ENCODE measurements at places on chromosomes 1 and 21.

GRCh38 chr1:229295745-229296144, 24.8 kb downstream of the RAB4A start:
- DNase-seq: no peak

GRCh38 chr1:33151116-33151515, 30.7 kb downstream of the TRIM62 start:
- no peak for DNase-seq

- no peak for DNase-seq
These were observed 26.2 kb upstream of the CYYR1 start for GRCh38 chr21:26599261-26599660.

DNA sequence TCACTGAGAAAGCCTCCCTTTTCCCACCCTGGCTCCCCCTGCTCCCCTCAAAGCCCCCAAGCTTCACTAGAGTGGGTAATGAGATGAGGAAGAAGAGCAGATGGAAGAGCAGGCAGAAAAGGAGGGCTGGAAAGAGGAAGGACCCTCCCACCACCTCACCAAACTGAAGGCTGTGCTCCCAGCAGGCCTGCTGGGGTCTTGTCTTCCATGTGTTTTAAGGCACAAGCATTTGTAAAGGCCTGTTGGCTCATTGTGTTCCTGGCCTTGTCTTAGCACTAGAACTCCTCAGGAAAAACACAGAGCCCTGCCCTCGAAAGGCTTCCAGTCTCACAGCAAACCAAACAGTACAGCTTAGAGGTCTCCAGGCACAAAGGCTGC, 51.5 kb downstream of the TOMM20 start:
- no peak for DNase-seq

- no peak for DNase-seq
These were observed 18.0 kb downstream of the ADGRB2 start for GRCh38 chr1:31745946-31746670.

- DNase-seq: no peak
These were observed 19.5 kb downstream of the KIF17 start for GRCh38 chr1:20698195-20698910.

- no peak for DNase-seq
These were observed 680.3 kb downstream of the LRRIQ3 start for GRCh38 chr1:73517603-73518191.

- no peak for DNase-seq
These were observed 33.4 kb downstream of the HSD17B7 start for GRCh38 chr1:162823771-162824525.

DNA sequence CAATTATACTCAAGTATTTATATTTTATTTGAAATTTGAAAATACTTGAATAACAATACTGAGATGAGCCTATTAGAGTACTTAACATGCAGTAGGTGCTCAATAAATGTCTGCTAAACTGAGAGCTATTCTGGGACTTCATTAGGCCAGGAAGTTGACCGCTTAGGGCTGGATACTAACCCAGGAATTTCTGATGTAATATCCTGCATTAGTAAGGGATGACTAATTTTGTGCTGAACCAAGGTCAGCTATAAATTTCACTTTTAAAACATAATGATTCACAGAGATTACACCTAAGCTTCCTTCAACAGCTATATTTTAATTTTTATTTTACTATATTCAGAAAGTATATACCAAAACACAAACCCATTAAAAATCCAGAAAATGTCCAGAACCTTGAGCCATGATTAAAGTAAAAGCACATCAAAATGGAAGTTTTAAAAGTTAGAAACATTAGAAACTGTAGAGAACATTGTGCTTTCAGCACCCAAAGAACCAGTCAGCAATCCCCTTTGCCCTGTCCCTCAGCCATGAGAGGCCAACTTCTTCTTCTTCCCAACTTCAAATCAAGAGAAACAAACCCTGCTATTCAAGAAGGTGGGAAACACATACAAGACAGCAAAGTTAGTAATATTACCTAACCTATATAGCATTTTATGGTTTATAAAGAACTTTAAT, 35.4 kb downstream of the WNT2B start:
- DNase-seq: no peak

DNA sequence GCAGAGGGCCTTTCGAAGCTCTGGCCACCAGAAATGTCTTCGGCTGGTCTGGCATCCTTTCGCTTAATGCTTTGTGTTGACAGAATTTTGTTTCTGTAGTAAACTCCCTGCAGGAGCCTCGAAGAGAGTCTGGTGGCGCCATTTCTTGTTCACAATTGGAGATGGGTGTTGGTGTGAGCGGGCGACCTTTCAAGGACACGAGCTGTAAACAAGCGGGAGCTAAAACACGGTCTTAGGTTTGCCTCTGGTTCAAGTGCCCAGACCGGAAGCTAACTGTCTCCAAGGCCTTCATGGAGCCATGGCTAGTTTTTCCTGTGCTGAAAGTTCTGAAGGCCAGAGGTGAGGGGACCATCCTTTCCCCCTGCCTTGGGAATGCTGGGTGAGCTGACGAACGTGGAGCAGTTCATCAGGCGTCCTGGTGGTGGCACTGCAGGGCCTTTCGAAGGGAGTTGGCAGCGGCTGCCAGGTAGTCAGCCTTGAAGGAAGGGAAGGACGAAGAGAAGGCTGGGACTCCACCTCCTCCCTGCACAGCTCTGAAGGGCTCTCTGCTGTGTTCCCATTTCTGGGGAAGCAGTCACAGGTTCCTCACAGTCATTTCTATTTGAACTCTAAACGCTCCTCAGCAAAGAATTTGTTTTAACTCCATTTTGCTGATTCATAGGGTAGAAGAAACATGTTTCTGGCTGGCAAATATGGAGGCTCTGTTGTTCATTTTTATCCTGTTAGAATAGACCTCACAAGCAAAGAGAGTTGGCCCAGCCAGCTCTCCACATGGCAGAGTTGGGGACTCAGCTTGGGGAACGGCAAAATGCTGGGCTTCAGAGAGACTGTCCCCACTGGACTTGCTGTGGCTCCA, 35.2 kb downstream of the URB2 start:
- DNase-seq: no peak

GRCh38 chr1:108624069-108624468, 36.8 kb downstream of the HENMT1 start:
- DNase-seq: no peak

- no peak for DNase-seq
These were observed 3.9 kb downstream of the CLDN19 start for GRCh38 chr1:42736152-42736551.

DNA sequence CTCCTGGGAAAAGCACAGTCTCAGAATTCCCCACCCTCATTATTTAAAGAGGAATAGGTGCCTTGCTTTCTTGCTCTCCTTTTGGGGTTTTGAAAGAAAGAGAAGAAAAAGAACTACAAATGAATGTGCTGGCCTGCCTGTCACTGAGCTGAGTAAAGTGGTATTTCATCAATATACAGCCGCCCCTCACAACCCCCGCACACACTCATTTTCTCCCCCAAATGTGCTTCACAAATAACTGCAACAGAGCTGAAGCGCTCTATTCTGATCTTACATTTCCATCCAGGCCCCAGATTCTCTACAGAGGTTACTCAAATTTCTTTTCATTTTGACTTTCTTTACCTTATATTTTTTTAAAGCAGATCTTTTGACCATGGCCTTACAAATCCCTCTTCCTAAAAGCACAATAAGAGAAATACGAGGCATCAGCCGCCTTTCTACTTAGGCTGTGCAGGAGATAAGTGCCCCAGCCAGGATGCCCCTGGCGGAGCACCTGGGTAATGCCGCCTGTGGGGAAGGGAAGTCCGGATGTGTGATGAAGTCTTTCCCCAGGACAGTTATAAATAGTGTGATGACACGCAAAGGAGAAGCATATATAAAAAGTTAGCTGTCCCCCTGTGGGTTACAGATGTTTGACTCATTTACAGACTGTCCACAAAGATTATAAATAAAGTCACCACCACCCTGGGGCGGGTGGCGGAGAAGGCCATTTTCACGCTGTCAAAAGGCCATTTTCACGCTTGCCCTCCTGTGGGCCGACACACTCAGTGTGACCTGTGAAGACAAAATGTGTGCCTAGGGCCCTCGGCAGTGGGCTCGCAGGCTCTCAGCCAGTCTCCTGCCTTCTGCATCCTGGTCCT, 6.5 kb downstream of the KCNN3 start:
- no peak for DNase-seq

DNA sequence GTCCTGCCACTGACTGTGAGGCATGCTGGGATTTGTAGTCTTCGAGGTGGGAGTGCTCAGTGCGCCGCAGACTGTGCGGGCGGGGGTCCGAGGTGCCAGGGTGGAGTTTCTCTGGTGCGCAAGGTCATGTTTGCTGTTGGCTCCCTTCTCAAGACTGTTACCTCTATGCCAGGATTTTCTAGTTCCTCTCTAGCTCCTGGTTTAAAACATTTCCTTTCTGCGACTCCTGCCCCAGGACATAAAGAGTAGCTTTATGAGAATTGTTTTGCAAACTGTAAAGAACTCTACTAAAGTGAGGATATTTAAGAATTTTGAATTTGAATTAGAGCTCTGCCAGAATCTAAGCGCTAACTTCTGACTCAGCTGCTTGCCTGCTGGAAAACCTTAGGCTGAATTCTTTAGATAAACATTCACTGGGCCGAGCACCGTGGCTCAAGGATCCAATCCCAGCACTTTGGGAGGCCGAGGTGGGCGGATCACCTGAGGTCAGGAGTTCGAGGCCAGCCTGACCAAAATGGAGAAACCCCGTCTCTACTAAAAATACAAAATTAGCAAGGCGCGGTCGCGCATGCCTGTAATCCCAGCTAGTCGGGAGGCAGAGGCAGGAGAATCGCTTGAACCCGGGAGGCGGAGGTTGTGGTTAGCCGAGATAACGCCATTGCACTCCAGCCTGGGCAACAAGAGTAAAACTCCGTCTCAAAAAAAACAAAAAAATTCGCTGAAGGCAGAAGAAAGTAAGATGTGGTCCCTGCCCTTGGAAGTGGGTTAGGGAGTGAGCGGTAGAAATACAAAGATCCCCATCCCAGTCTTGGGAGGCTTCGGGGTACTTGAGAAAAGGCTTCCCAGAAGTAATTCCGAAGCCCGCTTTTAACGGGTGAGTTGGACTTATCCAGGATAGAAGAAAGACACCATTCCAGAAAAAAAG, 992 bp upstream of the USP48 start:
- DNase-seq: no peak

DNA sequence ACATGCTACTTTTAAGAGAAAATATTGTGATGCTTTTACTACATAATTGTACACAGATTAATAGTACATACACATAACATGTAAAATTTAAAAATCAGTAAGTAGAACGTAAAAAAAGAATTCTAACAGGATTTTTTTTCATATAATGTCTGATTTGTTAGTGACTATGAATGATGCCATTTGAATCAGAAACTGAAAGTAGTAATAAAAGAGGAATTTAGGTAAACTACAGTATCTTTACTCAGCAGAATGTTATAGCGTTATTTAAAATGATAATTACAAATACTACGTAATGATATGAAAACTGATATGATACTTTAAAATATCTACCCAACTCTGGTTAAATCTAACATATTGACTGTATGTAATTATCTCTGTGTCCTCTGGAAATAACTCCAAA, 116.1 kb downstream of the DENND1B start:
- no peak for DNase-seq

DNA sequence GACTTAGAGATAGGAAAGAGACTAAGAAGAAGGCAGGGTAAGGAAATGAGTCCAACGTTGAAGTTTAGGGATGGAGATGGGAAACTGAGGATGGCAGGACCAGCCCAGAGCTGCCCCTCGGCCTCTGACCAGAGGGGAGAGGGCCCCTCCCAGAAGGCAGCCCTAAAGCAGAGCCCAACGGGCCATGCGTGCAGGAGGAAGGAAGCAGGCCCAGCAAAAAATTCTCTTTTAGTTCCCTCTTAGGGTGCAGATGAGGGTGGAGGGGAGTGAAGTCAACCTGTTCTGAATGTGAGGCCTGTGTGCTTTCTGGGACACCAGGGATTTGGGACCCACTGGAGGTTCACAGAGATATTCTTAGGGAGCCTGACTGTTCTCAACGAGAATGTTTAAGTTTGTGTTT, 225.4 kb downstream of the RHOU start:
- no peak for DNase-seq

- DNase-seq: no peak
These were observed 64.8 kb downstream of the RPE65 start for GRCh38 chr1:68384872-68385411.

DNA sequence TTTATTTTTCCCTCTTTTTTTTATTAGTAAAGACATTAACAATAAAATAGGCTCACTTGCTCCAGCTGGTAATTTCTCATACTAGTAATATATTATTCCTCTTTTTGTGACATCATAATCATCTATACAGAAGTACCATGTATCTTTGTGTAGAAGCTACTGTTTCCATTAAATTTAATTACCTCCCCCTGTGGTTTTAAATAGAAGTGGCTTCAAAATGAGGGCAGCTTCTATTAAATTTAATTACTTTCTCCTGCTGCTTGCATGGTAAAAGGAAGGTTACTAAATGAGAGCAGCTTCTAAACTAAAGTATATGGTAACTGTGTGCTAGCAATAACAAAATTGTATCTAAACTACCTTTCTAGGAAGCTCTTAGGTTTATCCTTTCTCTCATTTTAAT, 94.0 kb downstream of the DPYD start:
- DNase-seq: no peak

GRCh38 chr21:36079010-36079649, 9.3 kb downstream of the CBR1 start:
- no peak for DNase-seq

- DNase-seq: no peak
These were observed 14.0 kb downstream of the PKNOX1 start for GRCh38 chr21:42988236-42988965.

DNA sequence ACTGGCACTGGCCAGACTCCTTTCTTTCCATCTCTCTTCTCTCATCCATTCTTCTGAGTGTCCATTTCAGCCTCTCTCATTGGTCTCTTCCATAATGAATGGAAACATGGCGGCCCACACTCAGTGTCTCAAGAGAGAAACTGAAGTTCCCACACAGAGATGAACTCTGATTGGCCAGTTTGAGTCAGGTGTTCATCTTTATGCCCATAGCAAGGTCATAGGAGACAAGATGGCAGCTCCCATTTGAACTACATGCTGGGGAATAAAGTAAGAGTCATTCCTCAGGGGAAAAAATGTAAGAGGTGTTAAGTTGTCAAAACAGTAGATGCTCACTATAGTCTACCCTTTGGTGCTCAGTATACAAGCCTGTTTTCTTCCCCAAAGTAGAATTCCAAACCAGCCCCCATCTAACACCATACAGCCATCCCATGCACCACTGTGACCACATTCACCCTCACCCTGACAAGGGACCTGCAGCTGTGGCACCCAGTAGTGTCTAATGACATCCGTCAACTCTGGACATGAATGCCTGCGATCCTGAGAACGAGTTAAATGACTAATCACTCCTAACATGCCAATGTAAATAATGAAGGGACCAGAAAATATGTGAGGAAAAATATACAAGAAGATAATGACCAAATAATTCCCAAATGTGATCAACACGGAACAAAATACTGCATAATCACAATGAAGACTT, 12.4 kb downstream of the CDA start:
- no peak for DNase-seq

GRCh38 chr1:157131281-157131680, 6.9 kb downstream of the ETV3 start:
- DNase-seq: no peak

All from cerebellar nuclear complex (tissue), 1 donor.